ENCODE measurements at places on chromosomes 7 and 10.
A peak's percentile ranks its signal among the peaks of the same experiment; 100 is the strongest.

GRCh38 chr7:1268866-1269265 is 36.2 kb downstream of the UNCX start:
- no peak for DNase-seq

- peak; percentile 97 for DNase-seq
Observed at GRCh38 chr7:55254596-55255495, 110.3 kb upstream of the LANCL2 start.

DNA sequence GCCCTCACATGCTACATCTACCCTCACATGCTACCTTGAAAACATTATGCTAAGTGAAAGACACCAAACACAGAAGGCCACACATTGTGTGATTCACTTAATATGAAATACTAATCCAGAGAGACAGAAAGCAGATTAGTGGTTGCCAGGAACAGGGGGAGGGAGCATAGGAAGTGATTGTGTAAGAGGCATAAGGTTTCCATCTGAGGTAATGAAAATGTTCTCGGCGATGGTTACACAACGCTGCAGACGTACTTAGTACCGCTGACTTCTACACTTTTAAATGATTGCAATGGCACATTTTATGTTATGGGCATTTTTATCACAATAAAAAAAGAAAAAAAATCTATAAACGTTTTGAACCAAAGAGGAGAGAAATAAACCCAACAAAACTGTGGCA is 742.3 kb downstream of the TYW1 start:
- no peak for DNase-seq

GRCh38 chr10:7070950-7071349 is 339.9 kb downstream of the SFMBT2 start:
- DNase-seq = no peak

DNA sequence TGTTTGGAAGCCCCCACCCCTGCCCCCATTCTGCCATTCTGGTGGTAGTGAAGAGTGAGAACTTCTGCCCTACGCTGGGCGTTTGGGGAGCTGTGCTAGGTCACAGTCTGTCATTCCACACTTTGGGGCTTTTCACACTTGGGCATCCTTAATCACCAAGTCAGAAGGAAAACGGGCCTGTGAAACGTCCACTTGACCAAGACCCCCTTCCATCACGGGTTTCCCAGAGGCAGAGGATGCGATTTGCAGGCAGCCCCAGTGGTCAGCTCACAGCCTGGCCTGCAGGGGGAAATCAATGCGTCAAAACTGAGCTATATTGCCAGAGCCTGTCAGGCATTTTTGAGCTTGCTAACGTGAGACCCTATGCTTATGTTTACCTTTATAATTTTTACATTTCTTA is 663.3 kb upstream of the MGMT start:
- no peak for DNase-seq

DNA sequence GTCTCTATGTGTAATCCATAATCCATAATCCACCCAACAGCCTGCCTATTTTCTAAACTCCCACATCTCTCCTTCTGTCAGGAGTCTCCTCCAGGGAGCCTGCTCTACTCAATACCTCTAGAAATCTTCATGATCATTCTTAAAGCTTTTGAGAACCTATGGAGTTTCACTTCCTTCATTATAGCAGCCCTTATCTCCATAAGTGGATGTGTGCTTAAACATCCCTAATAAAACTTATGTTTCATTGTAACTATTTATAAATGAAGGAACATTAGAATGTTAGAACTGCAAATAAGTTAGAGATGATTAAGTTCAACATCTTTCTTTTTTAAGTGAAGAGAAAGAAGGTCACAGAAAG is 8.5 kb downstream of the CPED1 start:
- no peak for DNase-seq
